Natural killer cell (primary cell): ENCODE measurements at places on chromosomes 5 and 9.

DNA sequence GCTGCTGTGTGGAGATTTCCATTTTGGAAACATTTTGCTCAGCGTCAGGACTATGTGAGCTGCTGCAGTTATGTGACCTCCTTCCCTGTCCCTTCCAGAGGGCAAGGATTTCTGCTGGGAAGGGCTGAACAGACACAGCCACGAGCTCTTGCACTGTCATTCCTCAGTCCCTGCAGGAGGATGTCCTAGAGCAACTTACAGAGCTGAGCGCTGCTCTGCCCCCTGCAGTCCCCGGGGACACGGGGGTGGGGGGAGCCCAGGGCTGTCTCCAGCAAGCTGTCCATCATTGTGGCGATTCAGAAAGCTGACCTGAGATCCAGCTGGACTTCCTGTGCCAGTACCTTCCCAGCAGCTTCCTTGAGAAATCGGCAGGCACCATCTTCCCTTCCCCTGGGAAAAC lies 28.0 kb upstream of the MAP1B start:
- no peak for DNase-seq

- no peak for DNase-seq
These were observed 6.9 kb downstream of the FAM163B start for GRCh38 chr9:133602277-133602676.

DNA sequence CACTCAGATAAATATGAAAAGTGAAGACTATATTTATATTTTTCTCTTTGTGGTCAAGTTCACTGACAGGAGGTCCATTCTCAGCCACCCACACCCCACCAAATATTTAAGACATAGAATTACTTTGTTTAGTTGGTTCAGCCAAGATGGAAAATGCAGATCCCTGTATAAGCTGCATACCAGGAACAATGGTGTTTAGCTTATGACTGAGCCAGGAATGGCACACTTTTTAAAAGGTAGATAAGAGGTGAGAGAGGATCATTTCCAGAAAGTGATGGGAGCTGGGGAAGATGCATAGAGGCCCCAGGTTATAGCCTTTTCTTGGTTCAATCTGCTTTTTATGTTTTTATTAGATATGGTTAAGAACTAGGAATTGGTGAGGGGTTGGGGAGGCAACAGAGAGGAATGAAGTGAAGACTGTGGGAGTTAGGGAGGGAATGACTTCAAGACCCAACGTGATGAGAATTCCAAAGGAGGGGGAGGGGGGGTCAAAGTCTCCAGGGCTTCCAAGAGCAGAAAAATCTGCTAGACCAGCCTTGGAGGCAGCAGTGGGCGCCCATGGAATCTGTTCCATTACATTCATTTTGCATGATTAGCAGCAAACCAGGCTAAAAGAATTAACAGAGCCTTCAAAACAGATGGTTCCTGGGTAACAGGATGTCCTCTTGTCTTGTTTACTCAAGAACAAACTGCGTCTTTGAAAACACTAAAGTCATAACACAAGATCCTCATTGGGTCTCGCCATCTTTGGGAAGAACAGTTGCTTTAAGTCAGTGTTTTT lies 95.2 kb downstream of the FGF1 start:
- no peak for DNase-seq

DNA sequence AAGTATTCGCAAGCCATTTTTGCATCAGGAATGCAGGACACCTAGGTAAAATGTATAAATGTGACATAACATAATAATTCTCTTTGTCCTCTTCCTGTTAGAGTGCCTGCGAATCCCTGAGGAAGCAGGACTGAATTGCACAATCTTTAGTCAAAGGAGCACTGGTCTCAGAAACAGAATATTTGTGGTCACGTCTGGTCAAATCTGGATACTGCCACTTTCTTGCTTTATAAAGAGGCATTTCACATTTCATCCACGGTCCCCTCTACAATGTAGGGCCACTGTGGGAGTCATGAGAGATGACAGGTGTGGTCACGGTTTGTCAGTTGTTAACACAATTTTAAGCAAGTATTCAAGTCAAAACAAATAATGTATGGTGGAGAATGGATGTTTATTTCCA lies 564.0 kb downstream of the IRX1 start:
- no peak for DNase-seq

GRCh38 chr5:129616517-129616916 lies 131.4 kb upstream of the MINAR2 start:
- no peak for DNase-seq

GRCh38 chr9:108645520-108645919 lies 210.3 kb downstream of the ACTL7B start:
- no peak for DNase-seq

DNA sequence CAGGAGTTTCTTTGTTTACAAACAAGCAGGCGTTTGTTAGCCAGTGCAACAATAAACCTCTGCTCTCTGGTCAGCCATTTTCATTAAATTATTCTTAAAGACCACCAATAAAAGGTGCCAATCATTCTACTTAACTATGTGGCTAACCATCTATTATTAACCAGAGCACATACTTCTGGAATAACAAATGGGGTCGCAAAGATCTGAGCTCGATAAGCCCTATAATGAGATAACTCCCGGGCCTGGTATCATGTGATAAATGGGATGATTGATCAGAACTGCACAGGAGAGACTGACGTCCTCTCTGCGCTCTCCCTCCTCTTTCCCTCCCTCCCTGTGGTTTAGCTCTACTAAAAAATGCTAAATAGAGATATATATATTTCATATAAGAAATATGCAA lies 488.2 kb downstream of the NTRK2 start:
- no peak for DNase-seq

DNA sequence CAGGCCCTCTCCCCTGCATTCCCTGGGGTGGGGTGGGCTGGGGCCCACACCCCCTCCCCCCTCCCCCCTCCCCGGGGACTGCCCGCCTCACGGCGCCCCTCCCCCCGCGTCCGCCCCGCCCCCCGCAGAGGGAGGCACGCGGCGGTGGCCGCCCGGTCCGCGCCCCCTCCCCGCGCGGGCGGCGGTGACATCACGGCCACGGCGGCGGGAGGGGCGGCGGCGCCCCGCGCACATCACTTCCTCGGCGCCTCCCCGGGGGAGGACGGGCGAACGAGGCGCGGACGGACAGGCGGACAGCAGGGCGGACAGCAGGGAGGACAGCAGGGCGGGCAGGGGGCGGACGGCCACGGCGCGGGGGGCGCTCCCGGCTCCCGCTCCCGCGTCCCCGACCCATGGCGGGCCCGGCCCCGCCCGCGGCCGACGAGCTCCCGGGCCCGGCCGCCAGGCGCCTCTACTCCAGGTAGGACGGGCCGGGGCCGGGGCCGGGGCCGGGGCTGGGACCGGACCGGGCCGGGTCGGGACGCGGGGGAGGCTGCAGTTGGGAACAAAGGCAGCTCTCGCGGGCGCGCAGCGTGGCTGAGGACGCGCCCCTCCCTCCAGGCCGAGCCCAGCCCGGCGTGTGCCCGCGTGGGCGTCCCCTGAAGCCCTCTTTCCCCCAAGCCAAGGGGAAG lies at the start of gene GPSM1:
GPSM1 (plus strand) TSS at position 236 of the 671 bp plus-strand sequence; CDS start at position 393, 157 bp downstream.
- DNase-seq, result peak; percentile 45
